ENCODE measurements at places on chromosomes 2 and 18.

DNA sequence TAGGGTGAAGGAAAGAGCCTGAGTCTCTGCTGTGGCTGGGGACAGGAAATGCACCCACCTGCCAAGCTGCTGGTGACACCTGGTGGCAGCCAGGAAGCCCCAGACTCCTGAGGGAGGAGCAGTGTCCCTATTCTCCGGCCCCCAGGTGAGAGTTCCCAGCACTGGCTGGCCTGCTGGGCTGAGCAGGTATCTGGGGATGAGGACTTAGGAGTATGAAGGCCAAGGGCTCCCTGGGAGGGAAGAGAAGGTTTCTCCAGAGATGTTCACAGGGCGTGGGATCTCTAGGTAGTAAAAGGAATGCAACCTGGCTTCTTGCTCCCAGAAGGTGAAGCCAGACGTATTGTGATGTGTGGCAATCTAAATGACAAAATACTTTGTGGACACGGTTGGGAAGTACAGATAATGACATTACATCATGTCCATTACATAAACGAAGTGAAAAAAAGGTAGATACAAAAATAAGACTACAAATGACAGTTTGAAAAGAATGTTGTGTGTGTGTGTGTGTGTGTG lies 75.8 kb upstream of the SLC1A4 start:
- DNase-seq = no peak

- DNase-seq = no peak
Observed at GRCh38 chr18:64103986-64104385, 44.9 kb downstream of the LINC00305 start.

DNA sequence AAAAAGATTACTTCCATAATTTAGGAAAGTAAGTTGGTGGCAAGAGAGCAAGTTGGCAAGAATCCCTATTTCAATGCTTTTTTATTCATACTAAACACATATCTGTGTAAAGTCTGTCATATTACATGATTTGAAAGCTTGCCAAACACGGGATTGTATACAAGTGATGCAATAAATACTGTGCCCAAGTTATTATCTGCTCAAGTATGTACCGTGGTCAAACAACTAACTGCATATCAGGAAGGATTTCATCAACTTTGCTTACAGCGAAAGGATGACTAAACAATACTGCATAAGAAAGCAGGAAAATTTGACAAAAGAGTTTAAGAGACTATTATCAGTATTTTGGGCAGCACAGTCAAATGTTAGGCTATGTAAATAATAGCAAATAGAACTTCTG lies 69.6 kb upstream of the SCN1A start:
- DNase-seq = no peak

GRCh38 chr2:65788556-65788955 lies 356.2 kb upstream of the SPRED2 start:
- DNase-seq = no peak

GRCh38 chr2:237120916-237121315 lies 35.2 kb downstream of the COPS8 start:
- DNase-seq = no peak

DNA sequence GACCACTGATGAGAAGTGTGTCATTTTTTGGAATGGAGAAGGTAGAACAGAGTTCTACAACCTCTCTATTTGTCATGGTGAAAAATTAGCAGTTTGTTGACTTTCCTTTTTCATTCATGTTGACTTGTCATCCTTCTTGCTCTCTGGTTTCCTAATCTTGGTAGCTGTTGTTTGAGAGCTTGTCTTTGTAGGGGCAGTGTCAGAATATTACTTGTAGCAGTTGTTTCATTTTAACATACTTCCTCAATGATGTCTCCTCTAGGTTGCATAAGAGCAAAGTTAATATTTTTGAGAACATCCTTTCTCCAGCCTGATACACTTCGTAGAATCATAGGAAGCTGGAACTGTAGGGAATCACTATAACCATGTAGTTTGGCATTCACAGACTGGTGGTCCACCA lies 368.2 kb upstream of the FANCL start:
- no peak for DNase-seq

DNA sequence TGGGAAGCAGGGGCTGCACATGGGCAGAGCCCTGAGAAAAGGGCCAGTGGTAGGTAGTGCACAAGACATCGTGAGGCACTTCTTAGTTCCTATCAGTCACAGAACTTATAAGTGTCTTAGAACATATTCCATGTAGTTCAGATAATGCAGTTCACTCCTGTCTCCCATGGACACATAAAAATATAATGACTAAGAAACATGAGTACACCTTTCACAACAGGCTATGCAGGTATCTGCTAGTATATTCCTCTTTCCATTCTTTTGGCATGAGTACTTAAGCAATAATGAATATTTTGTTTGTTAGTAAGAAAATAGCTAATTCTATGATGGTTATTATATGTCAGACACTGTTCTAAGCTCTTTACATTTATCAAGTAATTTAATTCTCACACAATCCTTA lies 808.4 kb downstream of the BCL11A start:
- no peak for DNase-seq

DNA sequence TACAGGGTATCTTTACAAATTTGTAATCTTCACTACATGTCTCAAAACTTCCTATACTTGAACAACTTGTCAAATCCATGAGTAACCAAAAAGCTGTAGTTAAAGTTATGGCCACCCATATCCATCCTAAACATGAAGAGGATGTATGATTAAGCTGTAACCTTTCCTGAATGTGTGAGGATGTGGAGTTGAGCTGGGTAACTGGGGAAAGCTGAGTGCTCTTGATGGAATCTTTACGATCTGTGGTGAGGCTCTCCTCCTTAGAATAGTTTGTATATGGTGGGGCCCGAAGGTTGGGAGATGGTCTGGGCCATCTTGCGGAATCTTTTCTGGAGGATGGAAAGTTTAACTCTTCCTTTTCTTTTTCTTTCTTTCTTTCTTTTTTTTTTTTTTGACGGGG lies 29.4 kb downstream of the DPP4 start:
- DNase-seq = no peak

DNA sequence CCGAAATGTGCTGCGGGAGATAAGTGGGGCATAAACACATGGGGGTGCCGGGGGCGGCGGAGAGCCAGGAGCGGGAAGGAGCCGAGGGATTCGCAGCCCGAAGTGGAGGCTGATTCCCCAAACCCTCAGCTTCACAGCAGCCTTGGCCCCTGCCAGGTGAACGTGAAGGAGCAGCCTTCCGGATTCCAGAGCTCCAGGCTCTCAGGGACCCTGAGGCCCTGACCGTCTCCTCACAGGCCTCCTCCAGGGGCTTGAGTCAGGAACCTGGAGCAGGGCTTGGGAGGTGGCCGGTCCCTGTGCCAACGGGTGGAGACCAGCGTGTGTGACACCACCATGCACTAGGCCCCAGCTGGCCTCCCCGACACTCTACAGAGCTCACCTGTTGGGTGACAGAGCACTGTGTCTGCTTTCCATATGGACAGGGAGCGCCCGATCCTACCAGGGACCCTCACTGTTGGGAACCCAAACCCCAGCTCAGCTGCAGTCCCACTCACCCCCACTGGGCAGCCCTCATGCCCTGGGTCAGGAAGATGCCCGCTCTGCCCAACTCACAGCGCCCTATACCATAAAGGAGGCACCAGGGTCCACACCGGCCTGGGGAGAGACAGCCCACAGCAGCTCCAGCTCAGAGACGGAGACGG lies 117.6 kb upstream of the OTOS start:
- no peak for DNase-seq

- DNase-seq = no peak
Observed at GRCh38 chr2:222290401-222290735, 8.4 kb downstream of the PAX3 start.

GRCh38 chr2:128026448-128027277 lies 1.2 kb downstream of the SAP130 start:
- no peak for DNase-seq

DNA sequence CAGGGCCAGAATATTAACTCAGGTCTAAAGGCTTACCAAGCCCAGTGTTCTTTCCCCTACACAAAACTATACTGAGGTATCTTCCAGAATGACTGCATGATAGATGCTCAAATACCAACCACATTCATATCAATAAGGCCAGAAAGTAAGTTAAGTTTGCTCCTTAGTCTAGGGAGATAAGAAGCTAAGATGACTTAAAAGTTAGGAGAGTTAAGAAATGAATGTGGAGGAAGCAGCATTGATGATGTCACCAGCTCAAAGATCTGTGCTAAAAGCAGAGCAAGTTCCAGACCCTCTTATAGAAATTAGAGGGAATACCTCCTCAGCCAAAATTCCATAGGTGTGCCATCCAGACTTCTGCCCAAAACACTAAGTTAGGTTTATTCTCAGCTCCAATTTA lies 6.1 kb downstream of the PPP4R1 start:
- no peak for DNase-seq

- no peak for DNase-seq
Observed at GRCh38 chr2:72263043-72263775, 115.5 kb upstream of the CYP26B1 start.

DNA sequence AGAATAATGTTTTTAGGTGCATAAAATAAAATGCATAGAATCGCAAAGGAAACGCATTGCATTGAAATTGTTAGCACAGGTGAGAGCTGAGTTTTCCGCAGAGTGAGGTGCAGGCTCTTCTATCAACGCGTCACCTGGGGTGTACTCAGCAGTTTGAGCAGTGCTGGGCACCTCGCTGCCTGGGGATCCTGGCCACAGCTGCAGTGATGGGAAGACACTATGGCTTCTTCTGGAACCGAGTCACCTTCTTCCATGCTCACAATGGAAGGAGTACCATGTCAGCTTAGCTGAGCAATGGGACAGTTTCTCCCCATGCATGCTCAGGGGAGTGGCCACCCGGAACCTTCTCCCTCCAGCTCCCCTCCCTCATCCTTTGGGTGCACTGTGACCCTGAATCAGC lies 95.4 kb upstream of the OTOS start:
- no peak for DNase-seq

DNA sequence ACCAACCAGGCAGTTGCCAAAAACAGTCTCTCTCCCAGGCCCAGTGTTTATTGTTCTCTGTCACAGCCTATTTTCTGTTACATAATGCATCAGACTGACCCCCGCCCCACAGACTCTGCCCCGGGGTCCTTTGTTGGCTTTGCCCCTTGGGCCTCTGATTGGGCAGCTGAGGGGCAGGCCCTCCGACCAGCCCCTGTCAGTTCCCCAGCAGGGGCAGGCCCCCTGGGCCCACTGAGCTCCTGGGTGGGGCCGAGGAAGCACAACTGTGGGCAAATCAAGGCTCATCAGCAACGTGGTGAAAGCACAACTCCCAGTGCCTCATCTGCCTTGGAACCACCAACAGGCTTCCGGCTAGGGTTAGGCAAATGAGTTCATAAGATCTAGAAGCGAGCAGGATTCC lies 160.1 kb upstream of the MYCN start:
- DNase-seq = no peak

DNA sequence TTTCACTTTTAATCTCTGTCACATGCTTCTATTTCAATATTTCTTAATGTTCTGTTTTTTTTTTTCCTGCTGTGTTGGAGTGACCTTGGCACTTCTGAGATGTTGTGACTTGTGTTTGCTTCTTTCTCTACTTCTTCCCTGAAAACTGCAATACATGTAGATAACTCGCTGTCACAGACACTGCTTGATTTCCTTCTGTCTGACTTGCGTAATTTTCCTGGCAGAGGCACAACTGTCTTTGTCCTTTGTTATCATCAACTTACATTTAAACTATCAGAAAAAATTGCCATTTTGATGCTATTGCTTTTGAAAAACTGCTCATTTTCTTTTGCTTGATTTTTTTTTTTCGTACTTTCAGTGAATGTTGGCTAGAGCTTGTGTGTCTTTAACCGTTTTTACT lies 69.0 kb downstream of the BABAM2 start:
- no peak for DNase-seq

GRCh38 chr2:24712296-24712695 lies 80.9 kb downstream of the PTRHD1 start:
- no peak for DNase-seq

- DNase-seq = no peak
Observed at GRCh38 chr2:1736045-1736444, 8.3 kb downstream of the PXDN start.

- no peak for DNase-seq
Observed at GRCh38 chr2:225282858-225283710, 116.4 kb upstream of the NYAP2 start.

- no peak for DNase-seq
Observed at GRCh38 chr2:238911376-238912227, 63.7 kb downstream of the TWIST2 start.

DNA sequence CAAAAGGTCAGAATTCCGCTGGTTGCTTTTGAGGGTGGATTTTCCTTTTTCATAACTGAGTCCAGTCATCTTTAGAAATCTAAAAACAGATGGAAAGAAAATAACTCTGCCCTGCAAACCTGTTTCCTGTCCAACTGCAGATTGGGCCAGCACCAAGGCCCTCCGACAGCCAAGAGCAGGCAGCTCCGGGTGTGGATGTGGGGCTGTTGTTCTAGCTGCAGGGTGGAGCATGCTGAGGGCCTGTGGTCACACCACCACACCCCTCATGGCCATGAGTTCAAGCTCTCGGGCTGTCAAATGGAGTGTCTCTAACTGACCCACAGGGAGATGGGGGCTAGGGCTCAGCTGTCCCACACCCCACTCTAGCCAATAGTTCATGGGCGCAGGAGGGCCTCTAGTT lies 69.3 kb upstream of the BZW1 start:
- no peak for DNase-seq

DNA sequence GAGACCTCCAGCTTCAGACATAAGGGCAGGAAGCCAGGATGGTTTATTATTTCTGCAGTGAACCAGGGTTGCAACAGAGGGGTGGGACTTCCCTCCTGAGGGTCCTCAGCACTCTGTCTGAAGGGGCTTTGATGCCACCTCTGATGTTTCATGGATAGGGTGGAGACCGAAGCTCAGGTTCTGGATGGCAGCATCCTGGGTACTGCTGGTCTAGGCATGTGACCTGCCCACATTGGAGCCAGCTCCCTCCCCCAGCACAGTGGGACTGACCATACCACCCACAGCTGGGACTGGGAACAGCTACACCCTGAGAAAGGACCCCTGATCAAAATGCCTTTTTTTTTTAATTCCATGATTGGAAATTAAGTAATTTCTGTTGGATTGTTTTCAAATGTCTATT lies 355.2 kb downstream of the ZNF516 start:
- no peak for DNase-seq

- DNase-seq = no peak
Observed at GRCh38 chr2:231688719-231689118, 19.6 kb upstream of the PTMA start.

GRCh38 chr2:233764761-233765160 lies 4.7 kb downstream of the UGT1A1 start:
- no peak for DNase-seq

- no peak for DNase-seq
Observed at GRCh38 chr2:196555726-196556125, 83.8 kb upstream of the CCDC150 start.

DNA sequence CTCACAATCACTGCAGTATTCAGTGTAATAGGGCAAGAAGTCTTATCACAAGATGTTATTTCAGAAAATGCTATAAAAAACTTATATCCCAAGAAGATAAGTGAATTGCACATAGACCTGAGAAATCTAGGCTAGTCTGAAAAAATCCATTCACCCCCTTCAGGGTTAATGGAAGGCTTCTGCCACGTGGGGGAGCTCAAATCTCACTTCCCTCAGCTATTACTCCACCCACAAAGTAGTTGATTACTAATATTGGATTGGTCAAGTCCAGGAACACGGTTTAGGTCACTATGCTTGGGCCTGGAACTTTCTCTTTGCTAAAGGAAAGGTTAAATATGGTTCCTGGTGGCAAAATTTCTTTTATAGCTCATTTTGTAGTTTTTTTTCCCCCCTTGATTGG lies 51.2 kb upstream of the ADAM23 start:
- no peak for DNase-seq

GRCh38 chr2:120768112-120769048 lies 32.7 kb downstream of the GLI2 start:
- no peak for DNase-seq

GRCh38 chr2:58957188-58957840 lies 716.2 kb upstream of the FANCL start:
- no peak for DNase-seq
